AG04449 (cell line): ENCODE measurements at places on chromosomes 3 and 15.
A peak's percentile ranks its signal among the peaks of the same experiment; 100 is the strongest.

GRCh38 chr3:50316657-50317242 is 5.8 kb downstream of the HYAL2 start:
- DNase-seq, result no peak

GRCh38 chr3:132029182-132029902 is 5.5 kb downstream of the CPNE4 start:
- no peak for DNase-seq

GRCh38 chr3:72152551-72153476 is 367.9 kb upstream of the PROK2 start:
- no peak for DNase-seq

DNA sequence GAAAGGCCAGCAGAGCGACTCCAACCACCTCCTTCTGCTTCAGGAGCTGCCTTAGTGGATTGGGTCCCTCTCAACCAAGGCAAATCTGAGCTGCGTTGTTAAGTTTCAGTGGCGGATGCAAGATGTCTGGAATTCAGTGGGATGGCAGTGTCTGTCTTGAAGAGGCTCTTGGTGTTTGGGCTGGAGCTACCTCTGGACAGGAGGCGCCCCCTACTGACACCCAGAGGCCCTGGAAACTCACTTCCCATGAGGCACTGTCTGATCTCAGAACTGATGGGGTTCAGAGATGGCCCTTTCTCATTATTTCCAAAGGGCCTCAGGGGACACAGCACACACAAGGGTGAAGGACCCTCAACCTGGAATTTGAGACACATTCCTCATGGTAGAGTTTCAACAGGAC is 6.0 kb upstream of the SLC28A1 start:
- peak; percentile 10 for DNase-seq

DNA sequence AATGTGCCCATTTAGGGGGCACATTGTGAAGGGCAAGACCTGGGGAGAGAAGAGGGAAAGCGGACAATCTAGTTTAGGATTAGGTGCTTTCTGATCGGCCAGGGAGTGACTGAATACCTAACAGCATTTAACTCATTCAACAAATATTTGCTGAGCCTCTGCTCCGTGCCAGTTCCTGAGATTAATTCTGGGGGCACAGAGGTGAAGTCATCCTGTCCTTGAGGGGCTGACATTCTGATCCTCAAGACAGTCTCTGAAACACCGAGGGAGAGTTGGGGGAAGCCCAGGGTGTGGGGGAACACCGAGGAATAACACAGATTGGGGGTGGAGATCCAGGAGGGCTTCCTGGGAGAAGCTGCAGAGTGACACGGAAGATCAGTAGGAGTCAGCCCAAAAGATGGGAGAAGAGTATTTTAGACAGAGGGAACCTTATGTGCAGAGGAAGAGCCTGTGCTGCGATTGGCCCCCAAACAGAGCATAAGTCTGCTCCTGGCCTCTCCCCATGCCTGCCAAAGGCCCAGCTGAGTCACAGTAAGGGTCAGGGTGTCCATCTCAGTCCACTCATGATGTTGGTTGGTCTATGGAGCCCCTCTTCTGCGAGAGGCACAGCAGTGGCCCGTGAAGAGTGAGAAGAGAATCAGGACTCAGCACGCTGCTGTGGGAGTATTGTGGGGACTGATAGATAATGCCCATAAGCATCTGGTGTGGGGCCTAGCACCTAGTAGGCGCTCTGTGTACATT is 60.2 kb downstream of the AMOTL2 start:
- DNase-seq, result no peak

DNA sequence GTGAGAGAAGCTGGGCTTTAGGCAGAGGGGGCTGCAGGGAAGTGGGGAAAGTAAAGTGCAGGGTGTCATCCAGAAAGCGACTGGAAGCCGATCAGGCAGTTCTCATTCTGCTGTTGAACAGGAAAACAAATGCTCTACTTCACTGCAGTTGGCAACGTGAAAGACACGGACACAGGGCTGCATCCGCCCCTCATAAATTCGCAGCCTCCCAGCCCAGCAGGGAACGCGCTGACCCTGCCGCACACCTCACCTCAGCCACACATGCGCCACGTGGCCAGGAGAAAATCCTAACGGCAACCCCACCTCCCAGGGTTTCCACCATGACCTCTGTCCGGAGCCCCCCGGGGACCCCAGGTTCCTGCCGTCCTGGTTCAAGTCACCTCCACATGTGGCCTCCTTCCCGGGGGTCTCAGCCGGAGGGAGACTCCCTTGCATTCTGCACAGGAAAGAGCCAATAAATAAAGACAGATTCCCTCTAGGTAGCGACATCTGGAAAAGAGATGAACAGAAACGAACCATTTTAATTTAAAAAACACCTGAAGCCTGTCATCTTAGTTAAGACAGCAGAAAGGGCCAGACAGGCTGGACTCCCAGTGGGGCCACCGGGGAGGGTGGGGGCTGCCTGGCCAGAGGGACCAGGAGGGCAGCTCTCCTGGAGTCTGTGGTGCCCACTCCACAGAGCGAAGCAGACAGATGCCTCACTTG is 118.7 kb downstream of the TMEM266 start:
- DNase-seq, result no peak

GRCh38 chr15:80873366-80873952 is 94.3 kb downstream of the CEMIP start:
- DNase-seq, result no peak

DNA sequence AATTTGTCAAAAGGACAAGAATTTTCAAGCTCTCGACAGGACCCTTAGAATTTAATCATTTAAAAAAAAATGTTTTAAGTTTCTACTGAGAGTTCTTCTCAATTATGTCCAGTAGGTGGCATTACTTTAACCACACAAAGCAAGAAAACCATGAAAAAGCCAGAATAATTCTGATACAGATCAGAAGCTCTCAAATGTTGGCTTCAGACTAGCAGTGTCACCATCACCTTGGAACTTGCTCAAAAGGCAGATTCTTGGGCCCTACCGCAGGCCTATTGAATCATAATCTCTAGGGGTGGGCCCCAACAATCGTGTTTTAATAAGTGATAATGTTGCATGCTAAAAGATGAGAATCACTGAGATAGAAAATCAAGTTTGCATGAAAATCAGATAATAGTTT is 99.5 kb upstream of the KCNMB2 start:
- DNase-seq, result no peak

DNA sequence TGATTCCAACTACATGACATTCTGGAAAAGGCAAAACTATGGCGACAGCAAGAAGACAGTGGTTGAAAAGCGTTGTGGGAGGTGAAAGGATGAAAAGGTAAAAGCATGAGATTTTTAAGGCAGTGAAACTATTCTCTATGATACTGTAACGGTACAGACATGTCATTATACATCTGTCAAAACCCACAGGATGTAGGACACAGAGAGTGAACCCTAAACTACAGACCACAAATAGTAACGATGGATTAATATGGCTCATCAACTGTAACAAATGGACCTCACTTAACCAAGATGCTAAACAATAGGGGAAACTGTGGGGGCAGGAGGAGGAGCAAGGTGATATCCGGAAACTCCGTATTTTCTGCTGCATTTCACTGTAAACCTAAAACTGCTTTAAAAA is 39.1 kb downstream of the MYO9A start:
- DNase-seq, result no peak

- DNase-seq, result no peak
These were observed 229.0 kb downstream of the PTPRG start for GRCh38 chr3:61790411-61790810.

- no peak for DNase-seq
These were observed 15.8 kb upstream of the ABHD17C start for GRCh38 chr15:80679167-80679803.

GRCh38 chr15:24676431-24676830 is 856 bp downstream of the NPAP1 start:
- DNase-seq, result no peak

- DNase-seq, result no peak
These were observed 161.5 kb upstream of the MCTP2 start for GRCh38 chr15:94069844-94070243.

DNA sequence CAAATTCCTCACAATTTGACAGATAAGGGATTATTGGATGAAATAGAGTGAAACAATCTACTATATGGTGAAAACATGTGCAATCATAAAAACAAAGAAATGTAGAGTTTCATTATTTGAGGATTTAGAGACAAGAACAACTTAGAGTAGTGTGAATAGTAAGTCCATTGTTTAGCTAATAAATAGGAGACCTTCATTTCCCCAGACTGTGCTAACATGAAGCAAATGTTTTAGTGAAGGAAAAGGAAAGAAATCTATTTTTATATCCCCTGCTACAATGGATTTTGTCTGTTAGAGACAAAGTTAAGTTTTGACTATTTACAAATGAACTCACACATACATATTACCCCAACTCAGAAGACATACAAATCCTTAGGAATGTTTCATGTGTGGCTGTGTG is 77.8 kb downstream of the EFL1 start:
- no peak for DNase-seq

DNA sequence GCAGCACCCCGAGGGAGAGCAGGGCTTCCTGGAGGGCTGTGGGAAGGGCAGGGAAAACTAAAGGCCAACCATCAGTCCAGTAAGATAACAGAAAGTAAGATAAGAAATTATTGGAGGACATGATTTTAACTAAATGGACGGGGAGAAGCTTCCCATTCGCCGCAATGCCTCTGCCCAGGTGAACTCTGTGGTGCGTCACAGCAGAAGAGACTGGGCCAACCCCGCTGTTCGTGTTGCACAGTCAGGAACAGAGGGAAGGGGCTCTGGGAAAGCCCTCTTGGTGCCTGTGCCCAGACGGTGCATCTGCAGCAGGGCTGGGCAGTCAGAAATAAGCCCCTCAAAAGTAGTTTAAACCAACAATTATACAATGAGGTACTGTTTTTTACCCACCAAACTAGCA is 284.1 kb downstream of the OCA2 start:
- no peak for DNase-seq

- no peak for DNase-seq
These were observed 43.4 kb downstream of the FAM174B start for GRCh38 chr15:92611995-92612745.

DNA sequence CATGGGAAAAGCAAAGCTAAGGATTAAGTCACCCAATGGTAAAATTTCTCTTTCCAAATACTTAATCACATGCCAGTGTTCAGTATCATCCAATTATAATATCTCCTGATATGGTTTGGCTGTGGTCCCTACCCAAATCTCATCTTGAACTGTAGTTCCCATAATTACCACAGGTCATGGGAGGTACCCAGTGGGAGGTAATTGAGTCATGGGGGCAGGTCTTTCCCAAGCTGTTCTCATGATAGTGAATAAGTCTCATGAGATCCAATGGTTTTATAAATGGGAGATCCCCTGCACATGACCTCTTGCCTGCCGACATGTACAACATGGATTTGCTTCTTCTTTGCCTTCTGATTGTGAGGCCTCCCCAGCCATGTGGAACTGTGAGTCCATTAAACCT is 26.1 kb upstream of the NMB start:
- DNase-seq, result no peak

- no peak for DNase-seq
These were observed 107.1 kb downstream of the ATG7 start for GRCh38 chr3:11379238-11379823.

DNA sequence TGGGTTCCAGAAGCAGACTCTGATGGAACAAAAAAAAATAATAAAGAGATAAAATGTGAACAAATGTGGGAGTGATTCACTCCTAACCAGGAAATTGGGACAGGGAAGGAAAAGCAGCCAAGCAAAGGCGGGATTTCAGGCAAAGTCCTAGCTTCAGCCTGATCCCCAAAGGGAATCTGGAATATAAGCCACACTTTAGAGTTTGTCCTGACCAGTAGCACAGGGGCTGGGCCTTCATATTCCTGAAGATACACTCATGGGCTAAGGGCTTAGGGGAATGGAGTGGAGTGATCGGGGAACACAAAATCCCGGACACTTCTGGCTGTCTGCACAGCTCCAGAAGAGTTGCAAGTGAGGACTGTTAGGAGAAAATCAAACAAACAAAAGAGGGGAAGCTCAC is 135.0 kb upstream of the COL8A1 start:
- DNase-seq, result no peak

GRCh38 chr3:183991403-183991802 is 26.3 kb downstream of the ABCC5 start:
- DNase-seq, result no peak

GRCh38 chr3:142444343-142444742 is 3.5 kb downstream of the XRN1 start:
- no peak for DNase-seq

- no peak for DNase-seq
These were observed 670 bp upstream of the ATP13A3 start for GRCh38 chr3:194487289-194488054.

DNA sequence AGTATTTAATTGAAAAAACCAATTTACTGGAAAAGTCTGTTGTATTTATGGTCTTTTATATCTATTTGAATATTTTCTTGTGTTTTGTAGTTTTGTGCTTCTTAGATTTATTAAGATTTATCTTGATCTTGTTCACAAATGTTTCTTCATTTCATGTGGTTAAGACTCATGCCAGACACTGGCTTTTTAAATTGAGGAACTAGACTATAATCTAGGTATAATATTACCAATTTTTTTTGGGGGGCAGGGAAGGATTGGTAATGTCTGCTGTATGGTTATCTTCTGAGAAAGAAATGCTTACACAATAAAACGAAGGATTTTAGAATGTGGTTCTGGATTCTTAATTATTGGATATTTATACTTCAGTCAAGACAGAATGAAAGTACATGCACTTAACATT is 24.9 kb downstream of the AP4E1 start:
- DNase-seq, result no peak

DNA sequence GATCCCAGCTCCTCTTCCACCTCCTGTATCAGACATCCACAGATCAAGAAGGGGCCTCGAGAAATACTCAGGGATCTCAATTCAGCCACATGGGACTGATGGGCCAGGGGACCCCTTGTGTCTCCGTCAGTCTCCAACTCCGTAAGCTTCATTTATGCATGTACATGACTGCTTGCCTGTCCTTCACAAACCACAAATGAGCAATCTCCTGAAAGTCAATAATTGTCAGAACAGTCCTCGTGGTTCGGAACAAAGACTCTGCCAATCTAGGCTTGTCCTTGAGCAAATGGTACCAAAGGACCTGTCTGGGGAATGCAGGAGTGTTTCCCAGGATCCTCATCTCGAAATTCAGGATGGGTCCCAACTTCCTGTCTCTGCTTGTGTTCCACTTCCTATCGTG is 20.8 kb downstream of the SLC12A8 start:
- no peak for DNase-seq

- DNase-seq, result no peak
These were observed 44.0 kb upstream of the ALCAM start for GRCh38 chr3:105322570-105323273.

- peak; percentile 33 for DNase-seq
These were observed 130.8 kb upstream of the CCNL1 start for GRCh38 chr3:157290766-157291165.

- no peak for DNase-seq
These were observed 811 bp downstream of the C3orf52 start for GRCh38 chr3:112086875-112087524.

DNA sequence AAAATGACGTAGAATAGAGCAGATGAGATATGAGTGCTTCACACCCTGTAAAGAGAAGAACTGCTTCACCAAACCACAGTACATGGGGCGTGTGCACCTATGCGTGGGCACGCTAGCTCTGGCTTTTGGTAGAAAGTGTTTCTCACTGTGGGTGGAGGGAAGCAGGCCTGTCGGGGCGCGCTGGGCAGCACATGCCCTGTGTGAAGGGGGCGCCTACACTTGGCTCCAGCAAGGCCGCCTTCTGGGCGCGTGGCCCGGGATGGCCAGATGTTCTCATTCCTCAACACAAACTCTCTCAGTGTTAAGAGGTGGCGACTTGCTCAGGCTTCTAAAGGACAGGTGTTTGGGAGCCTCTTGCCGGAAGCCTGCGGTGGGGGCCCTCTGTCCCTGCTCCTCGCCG is 90.0 kb downstream of the FBLN2 start:
- no peak for DNase-seq
